ENCODE measurements at places on chromosomes 2 and 18.

- DNase-seq: no peak
These were observed 316.4 kb upstream of the ID2 start for GRCh38 chr2:8365331-8365910.

DNA sequence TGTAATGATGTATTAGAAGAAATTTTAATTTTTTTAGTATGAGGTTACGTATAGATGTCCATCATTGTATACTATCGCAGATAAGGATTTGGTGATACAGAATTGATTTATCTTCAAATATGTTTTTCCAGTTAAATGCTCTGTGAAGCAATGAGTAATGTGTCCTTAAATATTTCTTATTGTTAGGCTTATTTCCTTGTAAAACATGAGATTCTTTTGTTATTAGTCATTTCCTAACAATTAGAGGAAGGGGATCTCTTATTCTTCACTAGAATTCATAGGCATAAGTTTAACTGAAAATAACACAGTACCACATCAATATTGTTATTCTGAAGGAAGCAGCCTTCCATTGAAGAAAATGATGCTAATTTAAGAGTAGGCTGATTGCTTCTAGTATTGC, 15.5 kb upstream of the OTX1 start:
- no peak for DNase-seq

- no peak for DNase-seq
These were observed 2.2 kb downstream of the TGIF1 start for GRCh38 chr18:3451989-3452749.

DNA sequence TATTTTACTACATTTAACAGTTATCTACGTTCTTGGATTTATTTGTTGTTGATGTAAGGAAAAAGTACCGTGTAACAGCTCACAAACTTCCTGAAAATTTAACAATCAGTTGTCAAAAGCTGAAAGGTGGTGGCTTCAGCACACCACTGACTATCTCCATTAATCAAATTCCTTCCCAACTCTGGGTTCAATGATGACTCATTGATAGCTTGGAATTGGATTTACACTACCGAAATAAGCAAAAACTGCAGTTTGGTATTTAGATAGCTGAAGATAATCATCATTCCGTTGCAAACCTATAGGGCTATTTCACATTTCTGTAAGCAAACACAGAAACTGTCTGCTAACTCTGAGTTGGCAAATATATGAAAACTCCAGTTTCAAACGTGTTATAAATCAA, 322.3 kb upstream of the TFPI start:
- DNase-seq: no peak

DNA sequence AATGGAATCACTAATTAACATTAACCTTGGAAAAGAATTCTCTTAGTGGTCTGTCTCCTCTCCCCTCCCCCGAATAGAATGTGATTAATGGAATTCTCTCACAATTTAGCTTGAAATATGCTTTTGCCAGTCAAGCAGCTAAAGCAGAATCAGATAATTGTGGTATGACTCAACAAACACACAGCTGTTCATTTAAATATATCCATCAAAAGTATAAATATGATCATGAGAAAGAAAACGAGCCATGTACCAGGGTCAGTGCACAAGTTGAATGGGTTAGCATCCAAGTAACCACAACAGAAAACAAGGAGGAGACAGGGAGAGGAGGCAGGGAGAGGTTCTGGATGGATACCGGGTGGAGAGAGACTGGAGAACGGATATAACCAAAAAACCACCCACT, 66.9 kb downstream of the ACVR1 start:
- DNase-seq: no peak

DNA sequence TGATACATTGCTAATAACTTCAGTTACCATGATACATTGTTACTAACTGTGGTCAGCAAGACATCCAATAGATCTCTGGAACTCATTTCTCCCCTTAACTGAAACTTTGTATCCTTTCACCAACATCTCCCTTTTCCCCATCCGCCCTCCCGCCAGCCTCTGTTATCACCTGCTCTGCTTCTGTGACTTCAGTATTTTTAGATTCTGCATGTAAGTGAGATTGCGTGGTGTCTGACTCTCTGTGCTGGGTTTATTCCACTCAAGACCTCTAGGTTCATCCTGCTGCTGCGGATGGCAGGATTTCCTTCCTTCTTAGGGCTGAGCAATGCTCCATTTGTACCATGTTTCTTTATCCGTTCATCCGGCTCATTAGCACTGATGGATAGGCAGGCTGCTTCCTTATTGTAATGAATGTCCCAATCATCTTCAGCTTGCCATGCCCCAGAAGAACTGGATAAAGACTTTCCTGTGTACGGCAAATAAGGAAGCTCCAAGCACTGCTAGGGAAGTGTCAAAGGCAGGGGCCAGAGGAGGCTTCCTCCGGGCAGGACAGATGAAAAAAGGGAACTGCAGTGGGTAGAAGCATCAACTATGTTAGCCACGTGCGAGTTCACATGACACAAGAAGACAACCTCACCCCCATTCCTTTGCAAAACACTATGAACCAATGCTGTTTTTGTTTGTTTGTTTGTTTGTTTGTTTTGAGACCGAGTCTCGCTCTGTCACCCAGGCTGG, 113.4 kb downstream of the EIPR1 start:
- DNase-seq: no peak

DNA sequence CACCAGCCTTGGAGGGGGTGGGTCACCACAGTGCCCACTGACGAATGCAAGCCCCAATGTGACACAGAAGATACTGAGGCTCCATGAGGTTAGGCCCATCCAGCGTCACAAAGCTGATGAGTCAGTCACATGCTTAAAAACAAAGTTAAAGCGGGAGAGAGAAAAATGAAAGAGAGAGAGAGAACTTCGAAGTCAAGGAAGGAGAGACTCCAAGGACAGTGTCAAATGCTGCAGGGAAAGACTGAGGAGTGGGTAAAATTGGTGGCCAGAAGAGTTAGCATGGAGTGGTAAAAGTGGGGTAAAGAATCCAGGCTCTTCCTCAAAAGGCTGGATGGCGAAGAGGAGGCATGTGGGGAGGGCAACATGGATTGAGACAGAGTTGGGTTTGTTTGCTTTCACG, 201.9 kb upstream of the CCDC150 start:
- no peak for DNase-seq

- DNase-seq: no peak
These were observed 59.0 kb downstream of the MOGAT1 start for GRCh38 chr2:222730366-222730999.

DNA sequence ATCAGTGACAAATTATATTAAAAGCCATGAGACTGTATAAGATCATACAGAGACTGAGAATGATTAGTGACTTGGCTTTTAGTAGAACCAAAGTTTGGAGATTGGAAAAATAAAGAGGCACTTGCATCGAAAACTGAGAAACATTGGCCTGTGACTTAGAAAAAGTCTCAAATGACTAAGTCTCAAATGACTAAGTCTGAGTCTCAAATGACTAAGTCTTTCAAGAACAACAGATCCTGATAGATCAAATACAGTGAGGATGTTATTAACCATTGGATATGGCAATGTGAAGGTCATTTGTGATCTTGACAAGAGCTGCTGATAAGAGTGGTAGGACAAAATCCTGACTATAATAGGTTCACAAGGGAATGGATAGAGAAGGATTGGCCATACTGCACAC, 135.5 kb upstream of the FANCL start:
- DNase-seq: no peak

DNA sequence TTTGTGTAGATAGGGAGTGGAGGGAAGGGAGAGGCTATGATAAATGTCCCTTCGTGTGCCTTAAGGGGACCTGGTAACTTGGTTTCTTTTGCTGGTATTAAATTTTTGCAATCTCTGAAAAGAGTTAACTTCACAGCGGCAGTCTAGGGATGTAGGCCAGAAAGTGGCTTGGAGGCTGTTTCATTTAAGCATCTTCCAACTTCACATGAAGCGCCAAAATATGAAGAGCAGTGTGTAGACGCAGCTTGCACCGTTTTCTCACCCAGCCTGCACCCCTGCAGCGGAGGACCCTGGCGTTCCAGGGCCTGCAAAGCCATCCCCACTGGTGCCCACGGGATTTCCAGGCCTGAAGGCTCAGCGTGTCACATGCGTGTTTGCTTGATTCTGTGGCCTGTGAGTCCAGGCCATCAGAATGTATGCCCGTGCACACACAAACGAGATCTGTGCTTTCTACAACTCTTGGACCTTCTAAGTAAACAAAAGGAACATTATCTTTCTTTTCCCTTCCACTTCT, 87.2 kb upstream of the EPB41L3 start:
- no peak for DNase-seq

DNA sequence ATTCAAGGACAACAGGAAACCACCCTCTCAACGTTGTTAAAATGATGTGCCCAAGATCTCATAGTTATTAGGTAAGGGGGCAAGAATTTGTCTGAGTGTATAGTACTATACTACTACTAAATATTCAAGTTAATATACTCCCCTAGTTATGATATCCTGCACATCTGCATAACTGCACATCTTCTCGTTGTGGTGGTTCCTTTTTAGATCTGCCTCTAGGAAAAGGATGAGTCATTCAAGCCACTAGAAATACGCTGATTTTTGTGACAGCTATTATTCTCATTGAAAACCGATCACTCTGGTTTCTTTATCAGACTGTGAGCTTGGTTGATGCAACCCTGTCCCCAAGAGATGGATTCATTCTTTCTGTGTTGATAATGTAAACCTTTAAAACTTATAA, 1067.0 kb upstream of the FANCL start:
- DNase-seq: no peak

DNA sequence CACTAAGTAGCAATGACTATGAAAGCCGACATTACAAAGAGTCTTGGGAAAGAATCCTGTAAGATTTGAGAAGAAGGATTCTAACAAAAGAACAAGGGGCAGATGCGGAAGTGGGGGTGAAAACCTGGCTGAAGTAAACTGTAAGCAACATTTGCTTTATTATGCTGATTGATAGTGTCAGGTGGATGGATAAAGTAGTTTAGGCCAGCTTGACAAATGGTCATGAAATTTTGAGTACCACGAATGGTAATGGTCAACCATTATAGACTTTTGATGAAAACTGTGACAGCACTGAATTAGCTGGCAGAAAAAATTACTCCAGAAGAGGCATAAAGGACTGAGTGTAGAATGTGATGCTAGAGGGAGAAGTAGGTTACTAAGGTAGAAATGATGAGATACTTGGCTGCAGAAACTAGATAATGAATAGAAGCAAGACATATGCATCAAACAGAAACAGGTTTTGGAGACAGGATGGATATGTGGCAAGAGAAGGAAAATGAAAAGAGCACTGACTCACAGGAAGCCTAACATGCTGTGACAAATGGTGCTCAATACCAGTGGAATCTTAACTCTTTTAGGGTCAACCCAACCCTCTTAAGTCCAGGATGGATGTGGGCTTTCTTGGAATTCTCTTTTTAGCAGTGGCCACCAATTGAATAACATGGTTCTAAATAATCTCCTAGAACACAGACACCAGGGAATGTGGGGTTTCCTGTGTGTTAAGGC, 6.8 kb downstream of the THUMPD2 start:
- DNase-seq: no peak

- DNase-seq: no peak
These were observed 146.6 kb downstream of the LOXHD1 start for GRCh38 chr18:46510386-46510785.

GRCh38 chr2:197268786-197269584, 41.6 kb downstream of the ANKRD44 start:
- DNase-seq: no peak

GRCh38 chr2:72028351-72028995, 119.2 kb downstream of the CYP26B1 start:
- DNase-seq: no peak

DNA sequence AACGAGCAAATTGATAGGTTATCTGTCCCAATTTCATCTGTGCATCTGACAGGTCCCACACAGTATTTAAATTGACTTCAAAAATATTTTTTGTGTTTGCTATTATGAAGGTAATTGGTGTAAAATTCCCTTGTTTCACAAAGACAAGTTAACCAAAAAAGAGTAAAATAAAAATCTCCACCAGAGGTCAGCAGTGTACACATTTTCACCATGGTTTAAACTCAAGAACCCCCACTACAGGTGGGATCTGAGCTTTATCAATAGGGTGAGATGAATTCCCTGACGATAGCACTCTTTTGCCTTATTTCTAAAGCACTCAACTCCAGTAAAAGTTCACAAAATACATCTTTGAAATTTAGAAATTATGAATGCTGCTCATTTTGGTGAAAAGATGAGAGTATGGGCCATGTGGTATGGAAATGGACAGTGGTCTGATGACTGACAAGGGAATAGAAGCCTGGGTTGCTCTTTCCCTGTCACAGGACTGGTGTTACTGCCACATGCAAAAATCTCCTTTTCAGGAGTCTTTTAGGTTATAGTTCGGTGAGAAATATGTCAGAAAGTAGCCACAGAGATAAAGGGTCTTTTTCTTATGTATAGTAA, 68.0 kb downstream of the SERPINB8 start:
- peak; percentile 34 for DNase-seq

GRCh38 chr2:69755862-69756467, 14.0 kb downstream of the ANXA4 start:
- no peak for DNase-seq

- no peak for DNase-seq
These were observed 4.5 kb upstream of the C2orf74 start for GRCh38 chr2:61157371-61158003.

DNA sequence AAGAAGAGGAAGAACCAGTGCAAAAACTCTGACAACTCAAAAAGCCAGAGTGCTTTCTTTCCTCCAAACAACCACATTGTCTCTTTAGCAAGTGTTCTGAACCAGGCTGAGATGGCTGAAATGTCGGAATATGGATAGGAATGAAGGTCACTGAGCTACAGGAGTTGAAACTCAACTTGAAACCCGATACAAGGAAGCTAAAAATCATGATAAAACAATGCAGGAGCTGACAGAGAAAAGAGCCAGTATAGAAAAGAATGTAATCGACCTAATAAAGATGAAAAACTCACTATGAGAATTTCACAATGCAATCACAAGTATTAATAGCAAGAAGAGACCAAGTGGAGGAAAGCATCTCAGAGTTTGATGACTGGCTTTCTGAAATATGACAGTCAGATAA, 15.0 kb upstream of the EIF2AK3 start:
- DNase-seq: no peak

DNA sequence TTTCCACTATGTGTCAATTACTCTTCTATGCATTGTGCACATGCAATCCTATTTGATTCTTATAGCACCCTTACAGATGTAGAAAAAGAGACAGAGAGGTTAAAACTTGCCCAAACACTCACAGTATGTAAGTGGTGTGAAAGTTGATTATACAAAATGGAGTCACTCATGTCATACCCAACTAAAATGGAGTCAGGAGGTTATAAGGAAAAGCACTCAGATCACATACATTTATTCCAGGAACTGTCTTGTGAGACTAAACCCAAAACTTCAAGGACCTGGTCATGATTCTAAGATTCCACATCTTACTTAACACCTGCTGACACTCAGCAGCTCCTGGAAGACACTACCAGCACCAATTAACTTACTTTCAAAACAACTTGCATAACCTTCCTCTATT, 802.6 kb downstream of the MBD2 start:
- no peak for DNase-seq

GRCh38 chr2:115183144-115183543, 740.7 kb downstream of the DPP10 start:
- DNase-seq: no peak

- DNase-seq: no peak
These were observed 203.2 kb upstream of the ACVR2A start for GRCh38 chr2:147641651-147642050.

All from SHP77 (cell line).